ENCODE measurements at places on chromosomes 6 and 20.

GRCh38 chr6:122833021-122833491, 44.0 kb downstream of the SMPDL3A start:
- H3K27me3 ChIP-seq: peaks cover 19% of the 10 kb centered on the region
- H3K4me3 ChIP-seq: no peak overlapping the region
- DNase-seq: no peak
- no peaks in the 10 kb centered on the region for H3K4me1 ChIP-seq

GRCh38 chr6:71287038-71287437, 1.6 kb upstream of the OGFRL1 start:
- peaks cover 21% of the 10 kb centered on the region for H3K36me3 ChIP-seq
- H3K27ac ChIP-seq: peak overlapping the region; percentile 77
- H3K4me1 ChIP-seq: peaks cover 45% of the 10 kb centered on the region
- H3K4me3 ChIP-seq: peak overlapping the region; percentile 79
- H3K27me3 ChIP-seq: no peaks in the 10 kb centered on the region

DNA sequence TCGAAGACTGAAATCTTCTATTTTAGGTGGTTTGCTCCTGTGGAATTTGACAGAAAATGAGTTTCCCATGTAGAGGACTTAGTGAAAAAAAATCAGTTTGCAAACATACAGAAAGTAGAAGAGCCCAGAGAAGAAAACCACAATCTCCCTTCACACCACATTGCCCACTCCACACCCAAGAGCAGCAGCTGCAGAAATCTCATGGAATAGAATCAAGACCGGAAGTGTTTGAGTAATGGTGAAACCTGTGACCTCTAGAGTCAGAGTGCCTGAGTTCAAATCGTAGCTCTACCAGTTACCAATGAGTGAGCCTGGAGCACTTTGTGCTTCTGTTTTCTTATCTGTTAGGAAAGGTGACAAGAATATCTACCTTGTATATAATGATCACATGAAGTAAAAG, 4.6 kb downstream of the SIRPG start:
- H3K36me3 ChIP-seq: no peaks in the 10 kb centered on the region
- no peak overlapping the region for H3K27ac ChIP-seq
- DNase-seq: no peak
- H3K4me1 ChIP-seq: no peaks in the 10 kb centered on the region

- H3K27me3 ChIP-seq: no peaks in the 10 kb centered on the region
- no peak overlapping the region for H3K27ac ChIP-seq
- H3K4me3 ChIP-seq: no peak overlapping the region
- no peak for DNase-seq
- H3K4me1 ChIP-seq: no peaks in the 10 kb centered on the region
Observed at GRCh38 chr6:50608421-50608820, 104.9 kb upstream of the TFAP2D start.

GRCh38 chr6:107769053-107769658, 55.0 kb downstream of the SCML4 start:
- no peak for DNase-seq
- H3K36me3 ChIP-seq: no peaks in the 10 kb centered on the region
- no peak overlapping the region for H3K4me3 ChIP-seq
- H3K27ac ChIP-seq: no peak overlapping the region

DNA sequence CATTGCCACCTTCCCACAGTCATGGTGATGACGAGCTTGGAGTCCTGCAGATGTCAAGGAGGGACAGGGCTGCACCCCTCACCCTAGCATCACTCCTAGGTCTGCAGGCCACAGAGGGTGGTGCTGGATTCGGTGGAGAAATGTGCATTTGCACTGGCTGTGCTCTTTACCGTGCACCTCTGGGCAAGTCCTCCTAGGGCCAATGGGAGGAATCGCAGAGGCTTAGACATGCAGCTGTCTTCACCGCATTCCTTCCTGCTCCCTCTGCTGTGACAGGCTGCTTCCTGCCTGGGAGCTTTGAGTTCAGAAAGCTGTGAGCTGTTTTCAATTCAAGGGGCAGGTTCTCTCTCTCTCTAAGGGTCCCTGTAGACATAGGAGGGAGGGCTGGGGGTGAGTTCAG, 85.1 kb downstream of the EDN3 start:
- DNase-seq: no peak
- no peaks in the 10 kb centered on the region for H3K27me3 ChIP-seq
- H3K4me1 ChIP-seq: no peaks in the 10 kb centered on the region

- H3K36me3 ChIP-seq: peaks cover 65% of the 10 kb centered on the region
- DNase-seq: no peak
- H3K27me3 ChIP-seq: no peaks in the 10 kb centered on the region
- H3K27ac ChIP-seq: peak overlapping the region; percentile 59
- H3K4me1 ChIP-seq: peaks cover 79% of the 10 kb centered on the region
- no peak overlapping the region for H3K4me3 ChIP-seq
Observed at GRCh38 chr6:111583986-111584385, 21.7 kb downstream of the TRAF3IP2 start.

- DNase-seq: no peak
- H3K27ac ChIP-seq: peak overlapping the region; percentile 4
- H3K27me3 ChIP-seq: no peaks in the 10 kb centered on the region
- peaks cover 23% of the 10 kb centered on the region for H3K4me1 ChIP-seq
- H3K4me3 ChIP-seq: no peak overlapping the region
Observed at GRCh38 chr6:148358196-148358785, 15.7 kb downstream of the SASH1 start.

DNA sequence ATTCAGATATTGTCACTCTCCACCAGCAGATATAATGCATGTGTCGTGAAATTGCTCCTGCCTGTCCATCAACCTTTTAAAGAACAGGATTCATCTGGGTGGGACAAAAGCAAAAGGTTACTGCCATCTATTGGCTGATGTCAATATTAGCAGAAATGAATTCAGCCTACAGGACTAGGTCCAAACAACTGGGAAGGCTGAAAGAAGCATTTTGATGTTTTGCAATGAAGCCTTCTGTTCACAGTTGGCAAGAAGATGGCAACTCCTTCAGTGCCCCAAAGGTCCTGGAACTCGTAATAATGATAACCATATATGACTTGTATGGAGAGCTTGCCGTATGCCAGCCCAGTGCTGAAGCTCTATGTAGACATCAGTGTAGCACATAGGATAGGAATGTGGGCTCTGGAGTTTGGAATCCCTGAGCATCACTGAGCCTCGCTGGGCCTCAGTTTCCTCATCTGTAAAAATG, 7.5 kb downstream of the BCAS1 start:
- no peaks in the 10 kb centered on the region for H3K36me3 ChIP-seq
- H3K4me1 ChIP-seq: peaks cover 23% of the 10 kb centered on the region
- H3K4me3 ChIP-seq: no peak overlapping the region
- H3K27me3 ChIP-seq: peaks cover 3% of the 10 kb centered on the region

DNA sequence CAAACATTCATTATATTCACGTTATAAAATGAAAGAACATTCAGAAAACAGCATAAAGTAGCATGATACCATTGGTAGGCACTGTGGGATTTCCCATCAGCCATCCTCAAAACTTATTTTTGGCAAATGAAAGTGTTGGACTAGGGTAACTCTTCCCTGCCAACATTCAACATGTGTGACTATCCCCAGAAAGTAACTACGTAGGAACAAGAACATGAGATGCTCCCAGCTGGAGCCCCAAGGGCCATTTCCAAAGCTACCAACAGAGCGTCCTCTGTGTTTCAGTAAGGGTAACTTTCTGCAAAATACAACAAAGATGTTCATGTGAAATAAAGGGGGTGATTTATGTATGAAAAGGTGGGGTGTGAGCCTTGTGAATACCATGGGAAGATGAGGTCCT, 28.4 kb upstream of the PTPN1 start:
- H3K27me3 ChIP-seq: peaks cover 8% of the 10 kb centered on the region
- H3K27ac ChIP-seq: no peak overlapping the region
- DNase-seq: no peak
- H3K4me1 ChIP-seq: peaks cover 20% of the 10 kb centered on the region
